ENCODE measurements at places on chromosomes 16 and 17.

DNA sequence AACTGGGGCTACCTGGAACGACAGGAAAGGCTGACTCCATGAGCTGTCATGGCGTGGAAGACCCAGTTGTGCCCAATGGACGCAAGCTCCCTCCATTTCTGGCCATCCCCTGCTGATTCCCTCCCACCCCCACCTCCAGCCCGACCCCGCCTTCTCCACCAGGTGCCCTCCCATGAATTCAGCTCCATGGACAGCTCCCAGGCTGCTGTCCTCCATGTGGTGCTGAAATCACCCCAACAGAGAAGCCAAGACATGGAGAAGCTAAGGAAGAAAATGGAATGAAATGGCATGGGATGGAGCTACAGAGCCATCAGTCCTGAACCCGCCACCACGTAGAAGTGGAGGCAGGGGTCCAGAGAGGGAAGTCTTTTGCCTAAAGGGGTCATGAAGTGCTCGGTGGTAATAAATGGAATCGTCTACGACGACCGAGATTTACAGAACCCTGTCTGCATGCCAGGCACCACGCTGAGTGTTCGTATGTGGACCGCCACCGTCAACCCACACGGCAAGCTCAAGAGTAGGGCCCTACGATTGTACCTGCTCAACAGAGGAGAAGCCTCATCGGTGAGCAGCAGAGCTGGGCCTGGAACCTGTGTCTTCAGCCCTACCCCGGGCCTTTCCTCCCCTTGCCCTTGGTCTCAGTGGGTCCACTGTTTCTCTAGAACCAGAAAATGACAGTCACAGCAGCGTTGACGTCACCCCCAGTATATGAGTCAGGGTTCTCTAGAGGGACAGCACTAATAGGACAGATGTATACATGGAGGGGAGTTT lies 9.3 kb upstream of the ZC3H18 start:
- no peak for DNase-seq

- DNase-seq: no peak
Measured at GRCh38 chr16:2963723-2964474, at the start of gene KREMEN2. TSS of gene KREMEN2 (plus strand) at chr16:2964275. CDS start at chr16:2964521, 246 bp downstream.

DNA sequence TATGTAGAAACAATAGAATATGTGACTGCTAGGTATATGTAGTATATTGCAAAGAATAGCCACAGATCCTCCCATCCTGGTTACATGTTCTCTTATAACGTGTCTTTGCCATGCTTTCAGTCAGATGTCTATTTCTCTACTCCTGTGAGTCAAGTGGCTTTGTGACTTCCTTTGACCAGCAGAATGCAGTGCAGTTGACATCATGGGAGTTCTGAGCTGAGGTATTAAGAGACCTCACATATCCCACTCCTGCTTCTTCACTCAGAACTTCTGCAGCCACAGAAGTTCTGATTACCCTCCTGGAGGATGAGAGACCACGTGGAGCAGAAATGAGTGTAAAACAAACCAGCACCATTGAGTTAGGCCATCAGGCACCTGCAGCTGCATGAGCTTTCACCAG lies 222.5 kb downstream of the PRKCA start:
- no peak for DNase-seq

DNA sequence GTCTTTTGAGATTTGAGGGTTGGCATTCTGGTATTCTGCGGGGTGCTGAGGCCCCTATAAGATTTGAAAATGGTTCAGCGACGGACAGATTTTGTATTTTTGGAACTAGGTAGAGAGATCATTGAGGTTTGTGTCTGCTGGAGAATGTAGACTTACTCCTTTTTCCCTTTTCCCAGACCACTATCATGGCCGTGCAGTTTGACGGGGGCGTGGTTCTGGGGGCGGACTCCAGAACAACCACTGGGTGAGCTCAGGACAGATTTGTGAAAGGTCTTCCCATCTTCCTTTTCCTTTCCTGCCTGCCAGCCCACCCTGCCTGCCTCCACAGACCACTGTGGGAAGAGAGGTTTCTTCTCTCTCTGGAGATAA lies 572 bp downstream of the PSMB6 start:
- no peak for DNase-seq

DNA sequence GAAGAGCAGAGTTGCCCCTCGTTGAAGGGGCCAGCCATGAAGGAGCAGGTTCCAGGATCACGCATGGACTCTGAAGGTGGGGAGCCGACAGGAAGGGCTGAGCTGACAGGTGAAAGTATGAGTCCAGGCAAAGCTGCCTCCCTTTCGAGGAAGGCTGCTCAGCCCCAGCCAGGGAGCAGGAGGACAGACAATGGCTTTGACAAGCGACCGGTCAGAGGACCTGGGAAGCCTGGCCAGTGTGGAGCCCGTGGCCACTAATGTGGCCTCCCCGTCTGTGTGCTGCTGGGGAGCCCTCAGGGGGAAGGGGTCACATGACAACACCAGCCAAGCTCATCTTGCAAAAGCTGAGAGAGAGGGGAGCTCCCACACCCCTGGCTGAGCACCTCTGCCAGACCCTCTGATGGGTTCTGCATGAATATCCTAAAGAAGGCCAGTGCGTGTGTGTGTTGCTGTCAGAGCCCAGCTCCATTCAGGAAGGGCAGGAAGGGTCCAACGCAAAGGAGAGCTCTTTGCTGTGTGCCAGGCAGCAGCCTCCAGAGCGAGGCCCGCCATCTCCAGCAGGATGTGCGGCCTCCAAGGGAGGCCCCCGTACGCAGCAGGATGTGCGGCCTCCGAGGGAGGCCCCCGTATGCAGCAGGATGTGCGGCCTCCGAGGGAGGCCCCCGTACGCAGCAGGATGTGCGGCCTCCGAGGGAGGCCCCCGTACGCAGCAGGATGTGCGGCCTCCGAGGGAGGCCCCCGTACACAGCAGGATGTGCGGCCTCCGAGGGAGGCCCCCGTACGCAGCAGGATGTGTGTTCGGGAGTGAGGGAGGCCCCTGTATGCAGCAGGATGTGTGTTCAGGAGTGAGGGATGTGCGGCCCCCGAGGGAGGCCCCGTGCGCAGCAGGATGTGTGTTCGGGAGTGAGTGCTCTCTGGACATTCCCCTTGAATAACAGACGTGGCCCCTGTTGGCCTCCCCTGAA lies 102.1 kb upstream of the CHMP6 start:
- DNase-seq: no peak

GRCh38 chr16:14015948-14016347 lies 55.2 kb upstream of the MRTFB start:
- DNase-seq: peak; percentile 80

Data from right atrium auricular region (tissue), 2 donors.